ENCODE measurements at places on chromosomes 6 and 20.

DNA sequence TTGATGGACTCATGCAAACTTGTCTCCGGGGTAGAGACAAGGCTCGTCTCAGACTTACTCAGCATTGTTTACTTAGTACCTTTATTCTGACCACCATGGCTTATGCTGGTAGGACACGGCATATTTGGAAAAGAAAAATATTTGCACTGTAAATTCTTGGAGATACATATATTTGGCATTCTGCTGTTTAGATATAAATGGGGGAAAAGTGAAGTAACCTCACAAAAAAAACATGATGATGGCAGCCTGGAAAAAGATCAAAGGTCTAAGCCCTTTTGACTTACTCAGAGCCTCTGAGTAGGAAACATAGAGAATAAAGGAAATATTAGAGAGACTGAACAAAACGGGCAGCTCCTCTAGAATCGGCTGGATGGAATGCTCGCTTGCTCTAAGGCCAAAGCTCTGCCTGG is 32.5 kb downstream of the PDE10A start:
- DNase-seq: no peak

GRCh38 chr6:28589234-28589956 is 63.7 kb downstream of the GPX5 start:
- DNase-seq: no peak

DNA sequence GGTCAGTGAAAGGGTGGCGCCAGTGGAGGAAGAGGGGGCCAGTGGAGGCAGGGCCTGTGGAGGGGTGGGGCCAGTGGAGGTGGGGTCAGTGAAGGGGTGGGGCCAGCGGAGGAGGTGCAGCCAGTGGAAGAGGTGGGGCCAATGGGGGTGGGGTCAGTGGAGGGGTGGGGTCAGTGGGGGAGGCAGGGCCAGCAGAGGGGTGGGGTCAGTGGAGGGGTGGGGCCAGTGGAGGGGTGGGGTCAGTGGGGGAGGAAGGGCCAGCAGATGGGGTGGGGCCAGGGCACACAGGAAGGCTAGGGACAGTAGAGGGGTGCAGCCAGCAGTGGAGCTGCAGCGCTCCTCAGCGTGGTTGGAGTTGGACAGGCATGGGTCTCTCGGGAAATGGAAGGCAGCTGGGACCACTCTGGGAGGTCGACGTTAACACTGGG is 18.7 kb downstream of the ADRM1 start:
- DNase-seq: no peak

- no peak for DNase-seq
These were observed 46.7 kb upstream of the MOCS1 start for GRCh38 chr6:39980839-39981580.

GRCh38 chr6:46381579-46381978 is 109.7 kb downstream of the RCAN2 start:
- no peak for DNase-seq

- no peak for DNase-seq
These were observed 80.9 kb downstream of the EPB41L2 start for GRCh38 chr6:130982135-130982534.

GRCh38 chr6:2575236-2575635 is 175.5 kb downstream of the MYLK4 start:
- no peak for DNase-seq

DNA sequence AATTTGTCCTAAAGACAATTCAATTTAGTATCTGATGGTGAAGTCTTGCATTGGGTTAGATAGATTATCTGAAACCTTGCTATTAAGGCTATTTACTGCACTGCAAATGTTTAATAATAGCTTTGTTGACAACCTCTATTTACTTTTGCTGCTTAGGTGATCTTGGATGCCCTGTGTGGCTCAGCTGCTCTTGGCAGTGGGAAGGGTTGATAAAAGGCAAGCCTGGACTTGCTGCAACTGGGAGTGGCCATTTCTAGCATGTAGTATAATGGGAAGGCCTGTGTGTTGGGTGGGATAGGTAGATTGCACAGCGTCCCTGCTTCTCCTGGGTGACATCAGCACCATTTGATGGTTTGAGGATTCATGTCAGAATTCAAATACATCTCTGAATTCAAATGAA is 49.1 kb downstream of the ARMC2 start:
- no peak for DNase-seq

DNA sequence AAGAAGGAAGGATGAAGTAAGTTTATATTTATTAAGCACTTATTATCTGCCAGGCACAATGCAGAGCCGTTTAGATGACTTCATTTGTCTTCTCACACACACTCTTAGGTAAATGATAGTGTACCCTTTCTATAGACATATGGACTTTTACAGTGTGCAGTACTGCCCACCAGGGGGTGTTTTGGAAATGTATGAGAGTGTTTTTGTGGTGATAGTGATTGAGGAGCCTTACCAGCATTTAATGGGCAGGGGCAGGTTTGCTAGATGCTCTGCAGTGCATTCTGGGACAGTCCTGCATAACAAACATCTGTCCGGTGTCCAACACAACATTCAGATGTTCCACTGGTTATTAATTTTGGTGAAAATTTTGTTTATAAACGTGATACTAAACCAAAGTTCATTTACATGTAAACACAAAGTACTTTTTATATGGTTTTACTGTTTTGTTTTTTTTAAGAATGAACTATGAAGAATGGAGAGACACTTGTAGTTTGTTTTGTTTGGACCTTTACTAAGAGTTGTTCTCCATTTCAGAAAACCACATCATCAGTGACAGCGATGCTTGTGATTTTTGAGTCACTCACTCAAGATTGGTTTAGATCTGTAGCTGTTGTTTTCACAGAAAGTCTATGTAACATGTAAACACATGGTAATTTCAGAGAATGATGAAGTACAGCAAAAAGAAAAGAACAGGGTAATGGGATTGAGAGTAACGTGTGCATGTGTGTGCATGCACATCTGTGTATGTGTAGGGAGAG is 19.9 kb downstream of the KCNS1 start:
- no peak for DNase-seq

GRCh38 chr6:47967843-47968242 is 143.2 kb downstream of the PTCHD4 start:
- DNase-seq: no peak

DNA sequence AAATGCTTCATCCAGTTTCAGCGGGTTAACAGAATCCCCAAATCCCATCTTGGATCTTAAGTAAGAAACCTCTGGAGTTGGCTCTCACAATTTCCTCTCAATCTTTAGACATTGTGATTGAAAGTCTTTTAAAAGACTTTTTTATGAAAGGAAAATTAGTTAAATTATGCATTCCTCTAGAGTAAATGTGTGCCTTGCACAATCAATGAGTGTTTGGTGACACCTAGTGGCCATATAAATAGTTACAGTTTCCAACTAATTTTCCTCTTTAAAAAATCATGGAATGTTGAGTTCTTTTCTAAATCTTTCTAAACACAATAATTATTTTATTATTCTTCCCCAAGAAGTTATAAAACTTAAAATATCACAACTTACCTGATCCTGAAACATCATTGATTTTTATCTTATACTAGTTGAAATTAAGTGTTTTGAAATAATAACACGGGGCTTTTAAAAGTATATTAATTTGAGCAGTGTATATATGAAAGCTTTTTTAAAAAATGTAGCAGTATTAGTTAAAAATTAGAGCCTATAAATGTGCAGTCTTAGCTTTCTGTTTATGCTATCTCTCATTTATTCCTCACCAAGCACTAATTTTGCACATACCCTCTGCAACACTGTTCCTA is 66.4 kb downstream of the PKHD1 start:
- DNase-seq: no peak

- DNase-seq: no peak
These were observed 88.4 kb upstream of the PDE10A start for GRCh38 chr6:165751486-165751885.

DNA sequence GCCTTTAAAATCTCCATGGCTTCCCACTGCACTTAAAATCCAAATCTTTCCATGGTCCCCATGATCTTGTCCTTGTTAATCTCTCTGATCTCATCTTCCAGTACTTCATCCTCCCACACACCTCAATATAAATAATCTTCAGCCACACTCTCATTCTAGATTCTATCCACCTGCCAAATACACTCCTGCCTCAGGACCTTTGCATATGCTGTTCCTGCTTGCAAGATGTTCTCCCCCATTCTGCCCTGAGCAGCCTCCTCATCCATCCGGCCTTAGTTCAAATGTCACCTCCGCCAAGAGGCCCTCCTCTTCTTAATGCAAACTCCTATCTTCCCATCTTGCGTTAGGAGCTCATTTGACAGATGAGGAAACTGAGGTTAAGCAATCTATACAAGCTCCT is 77.4 kb downstream of the PREX1 start:
- no peak for DNase-seq

- no peak for DNase-seq
These were observed 26.4 kb downstream of the LY86 start for GRCh38 chr6:6614983-6615349.

GRCh38 chr20:34243377-34243776 is 2.2 kb downstream of the ASIP start:
- no peak for DNase-seq

DNA sequence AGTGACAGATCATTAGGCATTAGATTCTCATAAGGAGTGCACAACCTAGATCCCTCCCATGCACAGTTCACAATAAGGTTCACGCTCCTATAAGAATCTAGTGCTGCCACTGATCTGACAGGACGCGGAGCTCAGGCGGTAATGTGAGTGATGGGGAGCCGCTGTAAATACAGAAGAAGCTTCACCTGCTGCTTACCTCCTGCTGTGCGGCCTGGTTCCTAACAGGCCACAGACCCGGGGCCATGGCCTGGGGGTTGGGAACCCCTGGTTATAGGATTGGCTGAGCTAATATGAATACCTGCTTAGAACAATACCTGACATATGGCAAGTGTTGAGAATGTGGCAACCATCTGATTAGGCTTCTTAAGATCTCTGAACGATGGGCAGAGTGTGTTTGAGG is 2.4 kb downstream of the PNPLA1 start:
- no peak for DNase-seq

GRCh38 chr6:169741344-169741743 is 10.0 kb downstream of the DYNLT2 start:
- DNase-seq: no peak

- DNase-seq: no peak
These were observed 157.9 kb downstream of the OGFRL1 start for GRCh38 chr6:71446470-71446869.

- DNase-seq: peak; percentile 86
These were observed 6.8 kb upstream of the MAPK13 start for GRCh38 chr6:36123270-36124139.

- DNase-seq: no peak
These were observed 394.5 kb downstream of the PTPRT start for GRCh38 chr20:42795111-42795695.

DNA sequence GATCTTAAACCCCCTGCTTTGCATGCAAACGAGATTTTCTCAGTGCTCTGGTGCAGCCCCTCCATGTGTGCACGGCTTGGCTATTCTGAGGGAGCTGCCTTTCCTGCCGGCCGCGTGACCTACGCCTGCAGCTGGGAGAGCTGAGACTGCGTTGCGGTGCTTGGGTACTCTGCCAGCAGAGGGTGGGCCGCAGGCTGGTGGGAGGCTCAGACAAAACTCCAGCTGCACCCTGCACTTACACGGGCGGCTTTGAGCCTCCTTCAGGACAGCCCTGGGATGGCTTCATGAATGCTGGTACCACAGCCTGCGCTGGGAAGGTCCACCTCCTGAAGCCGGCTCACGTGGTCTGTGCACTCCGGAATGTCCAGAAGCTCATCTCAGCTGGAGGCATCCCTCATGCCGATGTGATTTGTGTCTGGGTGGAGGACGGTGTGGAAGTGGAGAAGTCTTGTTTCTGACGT is 223.7 kb downstream of the DLL1 start:
- no peak for DNase-seq

GRCh38 chr6:157904999-157905398 is 76.7 kb upstream of the SYNJ2 start:
- no peak for DNase-seq

- no peak for DNase-seq
These were observed 2.1 kb upstream of the RBPJL start for GRCh38 chr20:45304464-45304999.

DNA sequence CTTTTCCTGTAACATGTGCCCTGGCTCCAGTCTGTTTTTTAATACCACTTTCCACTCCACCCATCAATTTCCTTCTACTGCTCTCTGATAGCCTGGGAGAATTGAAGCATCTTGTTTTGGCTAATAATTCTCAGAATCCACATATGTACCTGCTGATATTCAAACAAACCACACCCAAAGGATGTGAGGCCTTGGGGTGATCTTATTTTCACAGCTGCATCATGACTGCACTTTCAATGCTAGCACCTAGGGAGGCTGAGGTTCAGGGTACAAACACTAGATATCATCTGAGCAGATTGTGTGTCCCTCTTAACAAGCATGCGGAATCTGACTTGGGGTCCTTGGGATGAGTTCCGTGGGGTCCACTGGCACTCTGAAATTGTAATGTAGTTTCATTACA is 12.7 kb downstream of the FNDC1 start:
- DNase-seq: no peak

- no peak for DNase-seq
These were observed 55.5 kb upstream of the TRERF1 start for GRCh38 chr6:42507195-42507594.

DNA sequence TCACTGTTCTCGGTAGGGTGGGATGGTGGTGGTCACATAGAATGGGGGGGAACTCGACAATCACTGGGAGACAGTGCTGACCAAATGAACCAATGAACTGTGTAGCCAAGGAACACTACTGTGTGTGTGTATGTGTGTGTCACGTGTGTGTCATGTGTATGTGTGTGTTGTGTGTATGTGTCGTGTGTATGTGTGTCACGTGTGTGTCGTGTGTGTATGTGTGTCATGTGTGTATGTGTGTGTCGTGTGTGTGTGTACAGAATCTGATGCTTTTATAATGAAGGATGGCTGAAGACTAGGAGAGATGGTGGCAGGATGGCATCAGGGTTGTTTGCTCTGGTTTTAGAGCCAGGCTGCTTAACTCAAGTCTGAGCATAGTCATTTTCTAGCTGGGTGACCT is 99.1 kb upstream of the DUSP22 start:
- no peak for DNase-seq

- DNase-seq: no peak
These were observed 136.4 kb downstream of the EYA2 start for GRCh38 chr20:47031004-47031403.

DNA sequence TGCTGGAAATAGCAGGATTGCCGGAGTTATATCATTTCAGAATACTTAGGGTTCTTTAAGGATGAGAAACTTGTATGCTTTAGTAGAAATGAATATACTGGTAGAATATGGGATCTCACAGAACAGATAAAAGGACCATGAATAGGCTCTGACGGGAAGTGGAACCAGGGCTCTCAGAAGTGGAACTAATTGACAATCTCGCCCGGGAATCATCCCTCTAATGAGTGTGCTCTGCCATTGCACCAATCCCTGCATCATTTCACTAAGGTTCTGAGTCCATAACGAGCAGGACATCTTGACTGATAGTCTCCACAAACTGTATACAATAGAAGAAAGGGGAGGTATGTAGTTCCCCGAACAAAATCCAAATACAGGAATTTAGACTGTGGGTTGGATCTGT is 150.1 kb downstream of the COL9A1 start:
- DNase-seq: no peak

DNA sequence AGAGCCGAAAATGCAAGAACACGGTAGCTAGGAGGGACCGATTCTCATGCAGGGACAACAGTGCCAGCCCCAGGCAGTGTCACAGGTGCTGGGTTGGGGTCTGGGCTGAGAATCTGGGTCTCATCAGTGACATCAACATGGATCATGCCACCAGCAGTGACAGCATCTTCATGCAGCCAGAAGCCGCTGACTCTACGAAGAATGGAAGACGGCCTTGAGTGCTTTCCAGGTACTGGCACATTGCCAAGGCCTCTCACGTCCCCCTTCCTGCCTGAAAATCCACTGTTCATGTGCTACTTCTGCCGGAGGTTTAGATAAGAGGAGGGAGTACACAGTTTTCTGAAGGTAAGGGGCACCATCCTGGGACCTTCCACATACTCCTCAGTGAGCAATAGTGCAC is 141.1 kb upstream of the FOXQ1 start:
- no peak for DNase-seq
